Stimulated activated CD4-positive, alpha-beta T cell treated with anti-CD3 and anti-CD28 coated beads, Interleukin-1b, Interleukin-23, amount 100 ng/mL, for 1 hour (primary cell): ENCODE measurements at places on chromosomes 12 and 14.

DNA sequence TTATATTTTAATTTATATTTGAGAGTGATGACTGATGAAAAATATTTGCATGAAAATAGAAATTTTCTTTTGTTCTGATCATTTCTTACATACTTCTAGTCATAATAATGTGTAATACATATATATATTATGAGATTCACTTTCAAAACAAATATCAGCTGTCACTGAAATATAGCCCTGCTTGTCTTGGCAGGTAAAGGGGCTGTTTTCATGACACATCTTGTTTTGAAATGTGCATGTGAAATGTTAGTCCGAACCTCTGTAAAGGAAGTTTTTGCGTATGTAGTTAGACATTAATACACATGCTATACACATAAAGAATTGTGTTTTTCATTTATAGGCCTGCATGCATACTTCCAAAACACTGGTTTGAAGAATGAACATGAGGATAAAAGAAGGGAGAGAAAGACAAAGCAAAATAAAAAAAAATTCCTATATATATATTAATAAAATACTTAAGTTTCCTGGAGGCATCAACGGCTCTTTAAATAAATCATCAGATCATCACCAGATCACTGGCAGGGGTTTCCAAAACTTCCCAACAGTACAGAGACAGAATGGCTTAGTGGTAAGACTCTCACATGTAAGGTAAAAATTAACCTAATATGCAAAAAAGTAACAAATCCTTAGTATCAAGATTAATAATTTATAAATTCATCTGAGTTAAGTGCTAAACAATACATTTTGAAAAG, 60.1 kb downstream of the SEL1L start:
- DNase-seq = no peak

- DNase-seq = no peak
Measured at GRCh38 chr14:92880851-92881250, 42.1 kb upstream of the CHGA start.

DNA sequence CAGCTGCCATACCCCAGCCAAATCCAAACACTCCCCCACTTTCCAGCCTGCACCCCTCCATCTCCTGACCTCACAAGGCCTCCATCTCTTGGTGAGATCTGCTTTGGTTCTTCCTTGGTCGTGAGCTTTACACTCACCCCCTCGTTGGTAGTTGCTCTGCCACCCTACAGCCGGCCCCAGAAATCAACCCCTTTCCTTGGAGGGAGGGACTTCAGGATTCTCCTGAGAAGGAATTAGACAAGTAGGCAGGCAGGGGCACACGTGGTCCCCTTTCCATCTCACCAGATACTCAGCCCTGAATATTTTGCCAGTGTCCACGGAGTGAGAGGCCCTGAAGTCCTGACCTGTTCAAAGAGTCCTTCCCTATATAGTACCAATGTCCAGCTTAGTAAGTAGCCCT, 120.0 kb upstream of the PWP1 start:
- DNase-seq = no peak

DNA sequence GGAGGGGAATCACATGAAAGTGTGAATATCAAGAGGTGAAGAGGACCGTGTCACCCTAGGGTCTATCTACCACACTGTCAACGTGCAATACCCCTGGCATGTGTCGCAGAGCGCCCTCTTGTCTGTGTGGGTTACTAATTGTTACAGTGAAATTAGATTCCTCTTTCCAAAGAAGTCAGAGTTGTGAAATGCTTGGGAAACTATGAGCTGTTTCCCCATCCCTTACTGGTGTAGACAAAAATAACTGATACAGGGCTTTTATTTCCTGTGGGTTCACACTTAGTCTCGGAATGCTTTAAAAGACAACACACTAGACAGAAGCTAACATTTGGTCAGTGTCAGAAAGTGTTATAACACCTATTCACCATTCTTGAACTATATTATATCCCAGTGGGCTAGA, 597.3 kb downstream of the NRXN3 start:
- no peak for DNase-seq

DNA sequence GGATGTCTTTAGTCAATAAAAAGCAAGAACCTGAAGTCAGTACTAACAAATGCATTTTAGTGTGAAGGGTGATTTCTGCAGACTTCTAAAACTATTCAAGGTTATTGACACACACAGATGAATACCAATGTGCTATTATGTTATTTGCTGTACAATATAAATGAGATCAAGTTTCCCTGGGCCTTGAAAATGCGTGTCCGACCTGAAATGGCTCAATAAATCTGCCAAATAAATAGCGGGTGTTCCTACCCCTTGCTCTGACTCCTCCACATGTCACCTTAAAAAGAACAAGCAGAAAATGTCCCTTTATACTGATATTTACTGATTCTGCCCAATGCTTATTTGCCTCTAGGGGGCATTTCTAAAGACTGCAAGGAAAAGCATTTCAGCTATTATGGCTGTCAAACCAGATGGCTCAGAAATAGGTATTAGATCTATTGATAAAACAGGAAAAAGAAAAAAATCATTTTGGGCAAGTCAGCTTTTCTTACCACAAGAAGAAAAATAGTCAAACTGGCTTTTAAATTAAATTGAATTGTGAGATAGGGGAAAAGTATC, 367.3 kb upstream of the KITLG start:
- DNase-seq = no peak

GRCh38 chr12:44286336-44286735, 450.5 kb downstream of the TMEM117 start:
- DNase-seq = no peak

DNA sequence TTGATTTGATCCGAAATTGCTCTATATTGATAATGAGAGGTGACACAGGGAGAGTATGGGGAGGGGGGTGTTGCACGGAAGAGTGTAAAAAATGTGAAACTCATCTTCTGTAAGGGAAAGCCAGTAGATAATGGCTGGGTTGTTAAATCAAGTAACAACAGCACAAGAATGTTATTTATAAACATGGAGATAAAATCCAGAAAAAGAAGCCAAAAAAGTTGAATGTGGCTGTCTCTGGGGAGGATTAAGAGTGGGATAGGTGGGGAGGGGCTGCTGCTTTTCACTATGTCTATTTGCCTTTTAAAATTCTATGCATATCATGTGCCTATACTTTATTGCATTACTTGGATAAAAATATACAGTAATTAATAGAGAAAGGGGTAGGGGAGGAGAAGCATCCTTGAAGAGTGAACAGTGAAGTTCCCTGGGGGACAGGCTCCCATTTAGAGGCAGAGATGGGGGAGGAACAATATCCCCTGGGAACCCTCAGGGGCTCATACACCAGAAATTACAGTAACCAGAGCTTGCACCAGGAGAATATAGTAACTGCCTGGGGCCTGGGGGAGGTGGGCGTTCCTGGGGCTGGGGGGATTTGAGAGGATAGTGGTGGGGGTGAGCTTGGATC, 39.2 kb upstream of the ANKRD9 start:
- no peak for DNase-seq

- no peak for DNase-seq
Measured at GRCh38 chr12:90280033-90280432, 571.4 kb upstream of the ATP2B1 start.

DNA sequence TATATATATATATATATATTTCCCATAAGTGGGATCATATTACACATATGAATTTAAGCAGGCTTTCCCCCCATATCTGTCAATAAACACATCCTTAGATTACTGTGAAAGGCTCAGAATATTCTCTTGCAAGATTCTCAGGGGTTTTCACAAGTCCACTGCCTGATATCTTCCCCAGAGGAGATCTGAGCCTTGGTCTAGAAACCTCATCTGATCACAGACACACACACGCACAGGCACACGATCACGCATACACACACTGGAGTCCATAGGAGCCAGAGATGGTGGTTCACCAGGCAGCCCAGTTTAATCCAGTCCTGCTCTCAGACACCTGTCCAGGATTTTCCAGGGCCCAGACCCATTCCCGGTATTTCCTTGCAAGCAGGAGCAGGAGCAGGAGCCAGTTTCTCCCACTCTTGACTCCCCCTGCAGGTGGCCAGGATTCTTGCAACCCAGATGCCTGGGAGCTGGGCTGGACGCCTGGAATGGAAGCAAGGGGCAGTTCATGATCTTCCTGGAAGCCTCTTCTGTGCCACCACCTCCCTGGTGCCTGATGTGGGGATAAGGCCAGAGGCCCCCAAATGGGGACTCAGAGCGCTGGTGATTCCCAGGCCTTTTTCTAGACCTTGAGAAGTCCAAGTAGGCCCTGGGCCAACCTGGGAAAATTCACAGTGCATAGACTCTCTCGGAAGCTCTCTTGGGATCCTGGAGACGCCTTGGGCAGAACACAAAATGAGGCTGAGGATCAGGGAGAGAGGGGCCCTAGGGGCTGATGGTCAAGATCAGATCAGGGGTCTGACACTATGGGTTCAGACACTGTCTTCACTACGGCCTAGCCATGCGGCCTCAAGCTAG, 16.5 kb upstream of the KRT78 start:
- DNase-seq = no peak

- no peak for DNase-seq
Measured at GRCh38 chr14:69170839-69171238, 17.9 kb upstream of the DCAF5 start.

GRCh38 chr14:92254786-92255185, 68.2 kb upstream of the SLC24A4 start:
- no peak for DNase-seq

DNA sequence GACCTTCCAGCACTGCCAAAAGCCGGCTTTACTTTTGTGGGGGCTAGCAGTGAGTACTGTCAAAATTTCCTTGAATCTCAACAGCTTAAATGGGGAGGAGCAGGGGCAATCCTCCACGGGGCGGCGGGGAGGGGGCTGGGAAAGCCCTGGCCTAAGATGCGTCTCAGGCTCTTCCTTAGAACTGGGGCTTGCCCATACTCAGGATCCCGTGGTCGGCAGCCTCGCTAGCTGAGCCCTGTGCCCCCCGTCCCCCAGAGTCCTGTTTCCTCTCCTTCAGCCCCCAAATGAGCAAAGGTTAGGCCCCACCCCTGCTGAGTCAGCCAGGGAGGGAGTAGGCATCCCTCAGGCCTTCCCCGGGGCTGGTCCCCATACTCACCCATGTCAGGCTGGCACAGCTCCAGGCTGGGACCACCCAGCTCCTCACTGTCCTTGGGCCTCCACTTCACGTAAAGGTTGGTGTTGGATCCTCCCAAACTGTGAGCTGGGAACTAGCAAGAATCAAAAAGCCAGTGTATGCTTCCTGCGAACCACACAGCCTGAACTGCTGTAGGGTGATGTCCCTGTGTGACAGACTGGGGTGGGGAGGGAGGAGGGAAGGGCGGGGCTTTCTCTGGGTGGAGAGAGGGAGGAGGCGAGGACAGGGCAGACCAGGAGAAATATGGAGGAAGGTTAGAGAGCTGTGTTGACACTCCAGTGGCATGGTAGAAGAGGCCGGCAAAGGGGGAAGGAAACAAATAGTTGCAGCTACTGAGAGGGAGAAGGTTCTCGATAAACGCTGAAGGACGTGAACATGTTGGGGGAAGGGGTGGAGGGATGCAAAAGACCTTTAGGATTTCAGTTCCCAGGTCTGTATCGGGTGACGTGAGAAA, 5.9 kb upstream of the BAZ2A start:
- peak; percentile 41 for DNase-seq

GRCh38 chr12:47433876-47434275, 272.0 kb downstream of the RPAP3 start:
- DNase-seq = no peak

DNA sequence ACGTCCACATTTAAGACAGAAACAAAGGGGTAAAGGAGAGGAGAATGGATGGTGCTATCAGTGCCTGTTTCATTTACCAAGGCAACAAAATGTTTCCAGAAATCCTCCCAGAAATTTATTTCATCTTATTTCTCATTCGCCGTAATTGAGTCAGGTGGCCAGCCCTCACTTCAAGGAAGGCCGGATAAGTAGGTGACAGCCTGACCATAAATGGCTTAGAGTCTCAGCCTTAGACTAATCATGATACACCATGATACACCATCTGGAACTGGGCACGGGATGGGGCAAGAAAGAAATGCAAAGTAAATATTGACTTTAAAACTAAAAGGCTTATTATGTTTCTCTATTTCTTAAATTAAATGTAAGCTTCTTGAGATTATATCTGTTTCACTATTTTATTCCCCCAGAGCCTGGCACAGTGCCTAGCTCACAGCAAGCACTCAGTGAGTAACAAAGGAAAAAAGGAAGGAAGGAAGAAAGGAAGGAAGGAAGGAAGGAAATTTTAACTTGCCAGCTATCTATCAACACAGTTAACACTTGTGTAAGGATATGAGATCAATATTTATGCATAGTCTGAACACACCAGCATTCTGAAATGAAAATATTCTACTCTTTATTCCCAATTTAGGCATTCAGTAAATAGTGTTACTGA, 106.1 kb upstream of the FSCB start:
- DNase-seq = no peak

- DNase-seq = no peak
Measured at GRCh38 chr14:104871656-104872468, 6.8 kb downstream of the CEP170B start.

GRCh38 chr12:101501410-101501995, 26.4 kb downstream of the SPIC start:
- DNase-seq = no peak

DNA sequence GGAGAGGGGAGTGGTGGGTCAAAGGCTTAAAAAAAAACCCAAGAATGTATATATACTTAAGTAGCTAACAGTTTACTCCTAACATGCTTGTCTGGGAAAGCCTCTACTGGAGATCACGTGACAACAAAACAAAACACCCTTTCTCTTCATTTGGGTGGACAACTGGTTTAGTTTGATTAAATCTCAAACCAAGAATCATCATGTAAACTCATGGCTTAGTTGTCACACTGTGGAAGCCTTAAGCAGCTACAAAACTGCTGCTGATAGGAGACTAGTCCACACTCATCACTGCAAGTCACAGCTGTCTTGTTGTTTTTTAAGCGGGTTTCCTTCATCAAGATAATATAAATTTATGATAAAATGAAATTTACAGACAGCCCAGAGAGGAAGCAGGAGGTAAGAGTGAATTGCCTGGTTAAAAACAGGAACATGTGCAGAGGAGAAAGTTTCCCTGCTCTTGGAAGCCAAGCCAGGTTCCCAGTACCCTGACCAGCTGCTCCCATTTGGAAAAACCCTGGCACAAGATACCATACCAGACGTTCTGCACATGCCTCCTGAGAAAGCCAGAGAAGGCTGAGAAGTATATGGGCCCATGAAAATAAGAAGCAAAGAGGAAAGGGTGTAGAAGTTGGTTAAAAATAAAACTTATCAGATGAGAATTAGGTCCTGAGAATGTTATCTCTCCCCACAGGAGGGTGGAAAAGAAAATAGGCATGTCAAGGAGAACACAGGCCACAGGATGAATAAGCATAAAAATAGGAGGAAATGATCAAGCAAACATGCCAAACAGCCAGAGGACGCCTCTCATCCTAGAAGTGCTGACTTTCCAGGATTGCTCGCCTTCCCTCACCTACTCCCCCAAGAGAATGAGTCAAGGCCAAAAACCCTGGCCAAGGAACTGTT, 34.0 kb downstream of the EGLN3 start:
- no peak for DNase-seq

DNA sequence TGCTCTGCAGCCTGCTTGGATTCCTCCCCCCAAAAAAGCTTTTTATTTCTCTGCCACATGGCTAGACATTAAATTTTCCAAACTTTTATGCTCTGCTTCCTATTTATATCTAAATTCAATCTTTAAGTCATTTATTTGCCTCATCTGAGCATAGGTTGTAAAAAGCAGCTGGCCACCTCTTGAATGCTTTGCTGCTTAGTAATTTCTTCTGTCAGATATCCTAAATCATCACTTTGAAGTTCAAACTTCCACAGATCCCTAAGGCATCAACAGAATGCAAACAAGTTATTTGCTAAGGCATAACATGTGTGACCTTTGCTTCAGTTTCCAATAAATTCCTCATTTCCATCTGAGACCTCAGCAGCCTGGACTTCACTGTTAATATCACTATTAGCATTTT, 209.6 kb downstream of the FSCB start:
- no peak for DNase-seq

GRCh38 chr14:36633580-36633979, 28.1 kb upstream of the PAX9 start:
- DNase-seq = no peak
